ENCODE measurements at places on chromosomes 4 and X. TPM values are rescaled to one million over a fixed set of nuclear protein-coding genes. Genes with fewer than 3 reads are reported as not detected.

The RNF128 gene
- 1.2 TPM for total RNA-seq

The TFDP3 gene
- total RNA-seq = not detected

The SLC38A5 gene
- 26.5 TPM for total RNA-seq

The SHROOM3 gene
- total RNA-seq = 17.8 TPM

The CAPN6 gene
- 0.31 TPM for total RNA-seq

The OPN1MW2 gene
- total RNA-seq = not detected

The FHDC1 gene
- 3.3 TPM for total RNA-seq

The HSFX3 gene
- total RNA-seq = not detected

The ASIC5 gene
- not detected for total RNA-seq

The CTAG2 gene
- total RNA-seq = not detected

The YY2 gene
- 0.94 TPM for total RNA-seq

The FHIP1A gene
- 3.3 TPM for total RNA-seq

The CENPE gene
- total RNA-seq = 5.0 TPM

The RTL3 gene
- not detected for total RNA-seq

The CENPI gene
- 7.0 TPM for total RNA-seq

The PLAC1 gene
- not detected for total RNA-seq

The MORC4 gene
- total RNA-seq = 6.6 TPM

The NAP1L2 gene
- total RNA-seq = 33.4 TPM

The TMEM255A gene
- 1.4 TPM for total RNA-seq

The SMIM31 gene
- total RNA-seq = not detected

The MAB21L2 gene
- not detected for total RNA-seq

The CCKAR gene
- total RNA-seq = not detected

The CPLX1 gene
- 1.6 TPM for total RNA-seq

The TLR2 gene
- total RNA-seq = 1.6 TPM

The GPR78 gene
- not detected for total RNA-seq

The PDGFRA gene
- total RNA-seq = 74.7 TPM

The MAGEC3 gene
- 0.47 TPM for total RNA-seq

The SORBS2 gene
- 66.8 TPM for total RNA-seq

The ANOS1 gene
- 22.0 TPM for total RNA-seq

The IL15 gene
- 0.31 TPM for total RNA-seq

The PCYT1B gene
- total RNA-seq = 22.5 TPM

The DNAAF6 gene
- not detected for total RNA-seq

The TBC1D14 gene
- 213 TPM for total RNA-seq

The PABPC1L2A gene
- 0.78 TPM for total RNA-seq

The DUX4 gene
- total RNA-seq = not detected

The SPRY1 gene
- total RNA-seq = 12.9 TPM

The ZNF141 gene
- total RNA-seq = 80.8 TPM

The CLNK gene
- total RNA-seq = not detected

The MAGEE1 gene
- 12.6 TPM for total RNA-seq

The PAGE1 gene
- total RNA-seq = not detected

The GASK1B gene
- total RNA-seq = 10.3 TPM

The C4orf54 gene
- total RNA-seq = 0.47 TPM

The SCML2 gene
- 15.0 TPM for total RNA-seq

The ARMCX5 gene
- 42.6 TPM for total RNA-seq

The UGT2A1 gene
- not detected for total RNA-seq

The SLITRK4 gene
- 62.1 TPM for total RNA-seq

The UGT2B15 gene
- not detected for total RNA-seq
